Mucosa of gallbladder (tissue), 1 donor: ENCODE measurements at places on chromosomes 13 and 19.

DNA sequence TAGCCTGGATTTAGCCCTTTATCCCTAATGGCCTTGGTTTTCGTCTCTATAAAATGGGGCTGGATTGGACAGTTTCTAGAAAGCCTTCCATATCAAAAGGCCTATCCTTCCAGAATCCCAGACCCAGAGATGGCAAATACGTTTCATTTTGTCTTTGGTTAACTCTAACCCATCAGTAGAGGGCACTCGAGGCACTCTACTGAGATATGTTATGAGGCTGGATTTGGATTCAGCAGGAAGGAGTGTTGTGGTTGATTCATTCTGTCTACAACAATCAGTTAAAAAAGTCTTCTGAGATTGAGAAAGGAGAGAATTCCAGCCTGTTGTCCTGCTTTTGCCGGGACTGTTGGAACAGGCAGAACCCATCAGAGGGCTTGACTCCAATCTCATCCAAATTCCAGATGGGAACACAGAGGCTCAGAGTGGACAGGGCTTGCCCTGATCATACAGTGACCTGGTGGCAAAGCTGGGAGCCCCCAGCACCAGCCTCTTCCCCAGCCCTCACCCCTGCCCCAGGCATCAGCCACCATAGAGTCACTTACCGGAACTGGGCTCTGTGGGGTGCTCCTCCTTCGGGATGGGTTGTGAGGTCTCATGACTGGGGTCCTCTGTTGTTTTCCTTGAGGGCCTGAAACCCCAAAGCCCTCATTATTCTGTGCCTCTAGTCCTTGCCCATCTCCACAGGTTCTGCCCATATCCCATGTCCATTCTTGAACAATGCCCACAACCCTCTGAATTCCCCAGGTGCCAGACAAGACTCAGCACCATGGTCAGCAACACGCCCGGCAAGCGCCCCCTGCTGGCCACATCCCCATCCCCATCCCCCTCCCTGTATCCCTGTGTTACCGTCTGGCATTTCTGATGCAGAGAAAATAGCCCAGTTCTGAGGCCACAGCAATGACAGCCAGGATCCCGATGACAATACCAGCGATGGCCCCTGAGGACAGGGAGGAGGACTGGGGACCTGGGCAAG is 12.3 kb upstream of the ZNF180 start:
- DNase-seq: no peak

DNA sequence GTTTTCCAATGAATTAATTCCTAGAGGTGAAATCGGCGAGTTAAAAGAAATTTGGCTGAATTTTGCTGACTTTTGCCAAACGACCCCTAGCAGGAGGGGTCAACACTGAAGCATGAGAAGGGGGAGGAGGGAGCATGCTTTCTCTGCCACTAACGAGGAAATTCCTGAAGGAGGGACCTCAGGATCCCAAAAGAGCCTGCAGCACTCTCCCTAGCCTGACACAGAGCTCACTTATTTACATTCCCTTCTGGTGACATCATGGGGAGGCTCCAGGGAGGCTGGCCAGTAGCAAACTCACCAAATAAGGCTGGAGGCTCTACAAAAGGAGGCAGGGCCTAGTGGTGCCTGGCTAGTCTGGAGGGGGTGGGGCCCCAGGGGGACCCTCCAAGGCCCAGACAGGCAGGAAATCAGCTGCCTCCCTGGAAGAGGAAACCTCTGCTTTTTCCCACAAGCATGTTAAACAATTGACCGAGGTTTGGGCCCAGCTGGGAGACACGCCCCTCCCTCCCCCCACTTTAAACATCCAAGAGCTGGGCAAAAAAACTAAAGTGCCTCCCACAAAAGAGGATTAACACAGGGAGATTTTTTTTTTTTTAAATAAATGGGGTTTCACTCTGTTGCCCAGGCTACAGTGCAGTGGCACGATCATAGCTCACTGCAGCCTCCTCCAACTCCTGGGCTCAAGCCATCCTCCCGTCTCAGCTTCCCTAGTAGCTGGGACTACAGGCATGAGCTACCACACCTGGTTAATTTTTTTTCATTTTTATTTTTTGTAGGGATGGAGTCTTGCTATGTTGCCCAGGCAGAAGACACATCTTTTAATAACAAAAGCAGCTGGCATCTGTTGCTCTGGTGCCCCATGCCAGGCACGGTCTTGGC is 2.1 kb downstream of the DAPK3 start:
- peak; percentile 94 for DNase-seq

- no peak for DNase-seq
Observed at GRCh38 chr19:30350692-30351663, 21.2 kb upstream of the ZNF536 start.

DNA sequence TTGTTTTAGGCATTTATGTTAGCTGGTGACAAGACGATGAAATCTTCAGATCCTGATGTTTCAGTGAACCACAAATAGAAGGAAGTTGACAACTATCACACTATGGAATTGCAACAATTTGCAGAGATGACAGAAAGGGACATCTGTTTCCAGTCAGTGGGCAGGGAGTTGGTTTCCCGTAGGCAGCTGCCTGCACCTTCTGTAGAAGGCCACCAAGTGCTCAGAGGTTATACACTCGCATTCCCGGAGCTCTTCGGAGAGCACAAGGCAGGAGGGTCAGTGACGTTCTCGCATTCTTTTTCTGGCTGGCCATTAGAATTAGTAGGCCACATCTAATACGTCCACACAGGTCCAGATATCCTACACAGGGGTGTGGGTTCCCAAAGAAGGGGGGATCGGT is 129.4 kb downstream of the SHISA2 start:
- DNase-seq: no peak

DNA sequence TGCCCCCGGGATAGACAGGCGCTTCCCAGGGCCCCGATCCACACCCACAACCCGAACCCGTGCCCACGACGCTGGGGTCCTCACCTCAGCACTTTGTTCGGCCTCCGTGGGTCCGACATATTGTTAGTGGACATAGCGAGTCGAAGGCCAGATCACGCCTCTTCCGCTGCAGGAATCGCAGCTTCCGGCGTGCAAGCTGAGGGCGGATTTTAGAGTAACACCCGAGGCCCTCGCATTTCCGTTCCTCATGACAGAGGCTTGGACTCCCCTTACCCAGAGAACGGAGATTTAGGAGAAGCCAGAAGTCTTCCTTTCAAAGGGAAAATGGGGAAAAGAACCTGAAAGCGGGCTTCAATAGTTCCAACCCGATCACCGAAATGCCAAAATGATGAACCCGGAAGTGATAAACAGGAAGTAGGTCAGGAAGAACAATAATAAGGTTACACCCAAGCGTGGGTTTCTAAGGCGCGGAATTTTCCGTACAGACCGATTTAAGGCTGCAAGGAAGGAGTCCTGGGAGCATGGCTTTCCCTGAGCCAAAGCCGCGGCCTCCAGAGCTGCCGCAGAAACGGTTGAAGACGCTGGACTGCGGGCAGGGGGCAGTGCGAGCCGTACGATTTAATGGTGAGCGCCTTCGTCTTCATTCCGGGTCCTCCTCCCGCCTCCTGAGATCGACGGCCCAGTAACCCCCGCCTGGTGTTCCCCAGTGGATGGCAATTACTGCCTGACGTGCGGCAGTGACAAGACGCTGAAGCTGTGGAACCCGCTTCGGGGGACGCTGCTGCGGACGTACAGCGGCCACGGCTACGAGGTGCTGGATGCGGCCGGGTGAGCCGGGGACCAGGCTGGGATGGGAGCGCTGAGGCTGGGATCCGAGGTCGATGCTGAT is 2.9 kb downstream of the WDR83 start:
- DNase-seq: peak; percentile 79

DNA sequence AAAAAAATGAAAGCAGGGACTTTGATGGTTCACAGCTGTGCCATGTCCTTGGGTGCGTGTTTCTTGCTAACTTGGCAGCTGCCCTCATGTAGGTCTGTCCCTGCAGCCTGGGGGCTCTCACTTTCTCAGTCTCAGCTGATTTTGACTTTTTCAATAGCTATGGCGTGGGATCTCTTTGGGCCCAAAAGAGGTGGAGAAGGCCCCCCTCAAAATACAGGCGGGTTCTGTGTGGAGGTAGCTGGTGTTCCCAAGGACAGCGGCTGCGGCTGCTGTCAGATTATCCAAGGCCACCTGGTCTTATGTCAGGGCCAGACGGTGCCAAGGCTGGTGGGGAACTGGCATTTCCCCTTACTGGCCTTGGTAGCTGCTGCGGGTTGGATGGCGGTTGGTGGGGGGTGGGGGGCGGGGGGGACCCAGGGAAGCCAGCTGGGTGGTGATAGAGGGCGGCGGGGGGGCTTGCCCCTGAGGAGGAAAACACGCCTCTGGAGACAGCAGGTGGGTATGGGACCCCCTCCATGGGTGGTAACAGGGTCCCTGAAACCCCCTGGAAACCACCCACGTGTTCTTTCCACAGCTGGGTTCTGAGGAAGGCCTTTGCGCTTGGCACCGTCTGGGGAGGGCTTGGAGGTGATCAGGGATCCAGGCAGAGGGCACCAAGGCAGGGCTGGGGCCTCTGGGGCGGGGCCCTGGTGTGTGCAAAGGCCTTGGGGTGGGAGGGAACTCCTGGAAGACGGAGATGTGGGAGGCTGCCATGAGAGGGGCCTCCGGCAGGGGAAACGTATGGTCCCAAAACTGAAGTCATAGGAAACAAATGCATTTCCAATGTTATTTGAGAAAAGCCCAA is 4.1 kb downstream of the TIMM13 start:
- no peak for DNase-seq
